ENCODE measurements at places on chromosomes 3 and 15. TPM values are rescaled to one million over a fixed set of nuclear protein-coding genes. Genes with fewer than 3 reads are reported as not detected.
A peak's percentile ranks its signal among the peaks of the same experiment; 100 is the strongest.

- H3K27ac ChIP-seq = no peak overlapping the region
- peak; percentile 82 for DNase-seq
- H3K36me3 ChIP-seq = no peaks in the 10 kb centered on the region
- H3K27me3 ChIP-seq = no peaks in the 10 kb centered on the region
- no peaks in the 10 kb centered on the region for H3K4me1 ChIP-seq
- H3K4me3 ChIP-seq = no peak overlapping the region
Measured at GRCh38 chr3:18027161-18027939, 284.9 kb upstream of the TBC1D5 start.

DNA sequence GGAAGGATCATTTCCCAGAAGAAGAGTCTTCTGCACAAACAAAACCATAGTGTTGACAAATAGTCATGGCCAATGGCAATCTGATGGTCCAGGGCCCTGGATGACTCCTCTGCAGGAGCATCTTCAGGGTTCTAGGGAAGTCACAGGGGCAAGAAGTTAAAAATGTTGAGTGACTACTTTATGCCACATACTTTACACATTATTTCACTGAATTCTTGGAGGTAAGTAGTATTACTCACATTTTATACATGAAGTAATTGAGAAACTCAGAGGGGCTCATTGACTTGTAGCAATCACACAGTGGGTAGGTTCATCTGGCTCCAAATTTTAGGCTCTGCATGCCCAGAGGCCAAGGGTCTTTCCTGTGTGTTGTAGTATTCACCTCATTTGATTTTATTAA, 430.2 kb upstream of the MCTP2 start:
- no peak overlapping the region for H3K4me3 ChIP-seq
- no peaks in the 10 kb centered on the region for H3K4me1 ChIP-seq
- no peaks in the 10 kb centered on the region for H3K36me3 ChIP-seq
- DNase-seq = no peak
- peaks cover 12% of the 10 kb centered on the region for H3K27me3 ChIP-seq
- no peak overlapping the region for H3K27ac ChIP-seq

DNA sequence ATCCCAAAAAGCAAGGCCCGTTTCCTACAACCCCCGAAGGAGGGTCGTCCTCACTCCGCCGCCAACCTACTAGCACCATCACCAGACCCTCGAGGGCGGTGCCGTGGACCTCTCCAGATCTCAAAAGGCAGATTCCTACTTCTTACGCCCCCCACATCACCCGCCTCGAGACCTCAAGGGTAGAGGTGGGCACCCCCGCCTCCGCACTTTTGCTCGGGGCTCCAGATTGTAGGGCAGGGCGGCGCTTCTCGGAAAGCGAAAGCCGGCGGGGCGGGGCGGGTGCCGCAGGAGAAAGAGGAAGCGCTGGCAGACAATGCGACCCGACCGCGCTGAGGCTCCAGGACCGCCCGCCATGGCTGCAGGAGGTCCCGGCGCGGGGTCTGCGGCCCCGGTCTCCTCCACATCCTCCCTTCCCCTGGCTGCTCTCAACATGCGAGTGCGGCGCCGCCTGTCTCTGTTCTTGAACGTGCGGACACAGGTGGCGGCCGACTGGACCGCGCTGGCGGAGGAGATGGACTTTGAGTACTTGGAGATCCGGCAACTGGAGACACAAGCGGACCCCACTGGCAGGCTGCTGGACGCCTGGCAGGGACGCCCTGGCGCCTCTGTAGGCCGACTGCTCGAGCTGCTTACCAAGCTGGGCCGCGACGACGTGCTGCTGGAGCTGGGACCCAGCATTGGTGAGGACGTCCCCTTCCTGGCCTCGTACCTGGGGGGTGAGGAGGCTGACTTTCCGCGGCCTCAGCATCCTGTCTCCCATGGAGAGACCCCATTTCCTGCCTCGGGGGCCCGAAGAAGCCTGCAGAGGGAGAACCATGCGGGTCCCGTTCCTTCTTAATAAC, at the start of gene MYD88:
Gene MYD88, plus strand, starts transcription at position 313 of the 842 bp plus-strand sequence. Its CDS starts 40 bp downstream, at position 353.
- H3K36me3 ChIP-seq = peaks cover 2% of the 10 kb centered on the region
- peaks cover 11% of the 10 kb centered on the region for H3K4me1 ChIP-seq
- H3K27ac ChIP-seq = peak within 1 kb of the TSS; percentile 26
- peak within 1 kb of the TSS; percentile 34 for H3K4me3 ChIP-seq
- peak; percentile 61 for DNase-seq

DNA sequence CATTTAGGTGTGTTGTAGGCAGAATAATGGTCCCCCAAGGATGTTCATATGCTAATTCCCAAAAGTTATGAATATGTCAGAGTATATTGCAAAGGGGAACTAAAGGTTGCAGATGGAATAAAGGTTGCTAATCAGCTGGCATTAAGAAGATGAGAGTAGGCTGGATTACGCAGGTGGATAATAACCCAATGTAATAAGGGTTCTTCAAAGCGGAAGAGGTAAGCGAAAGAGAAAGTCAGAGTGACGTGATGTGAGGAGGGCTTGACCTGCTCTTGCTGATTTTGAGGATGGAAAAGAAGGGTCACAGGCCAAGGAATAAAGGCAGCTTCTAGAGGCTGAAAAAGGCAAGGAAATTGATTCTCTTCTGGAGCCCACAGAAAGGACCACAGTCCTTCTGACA, 104.0 kb downstream of the STRIT1 start:
- H3K4me3 ChIP-seq = no peak overlapping the region
- H3K27ac ChIP-seq = no peak overlapping the region
- H3K4me1 ChIP-seq = no peaks in the 10 kb centered on the region
- H3K36me3 ChIP-seq = no peaks in the 10 kb centered on the region
- H3K27me3 ChIP-seq = no peaks in the 10 kb centered on the region

- no peaks in the 10 kb centered on the region for H3K27me3 ChIP-seq
- H3K4me1 ChIP-seq = no peaks in the 10 kb centered on the region
- H3K36me3 ChIP-seq = no peaks in the 10 kb centered on the region
- no peak overlapping the region for H3K4me3 ChIP-seq
- no peak for DNase-seq
- no peak overlapping the region for H3K27ac ChIP-seq
Measured at GRCh38 chr15:77032052-77032646, 37.2 kb downstream of the PSTPIP1 start.

The RIOX2 gene
- 6.9 TPM for total RNA-seq

The PLA2G4F gene
- total RNA-seq = 0.78 TPM

The CLASP2 gene
- total RNA-seq = 61.0 TPM

The ALPK3 gene
- 52.1 TPM for total RNA-seq

The TXNRD3 gene
- 11.7 TPM for total RNA-seq

The PLA2G4D gene
- total RNA-seq = 0.03 TPM
